M059J (cell line): ENCODE measurements at places on chromosomes 1 and 21.

- no peak for DNase-seq
Observed at GRCh38 chr21:20728691-20729090, 269.5 kb upstream of the NCAM2 start.

DNA sequence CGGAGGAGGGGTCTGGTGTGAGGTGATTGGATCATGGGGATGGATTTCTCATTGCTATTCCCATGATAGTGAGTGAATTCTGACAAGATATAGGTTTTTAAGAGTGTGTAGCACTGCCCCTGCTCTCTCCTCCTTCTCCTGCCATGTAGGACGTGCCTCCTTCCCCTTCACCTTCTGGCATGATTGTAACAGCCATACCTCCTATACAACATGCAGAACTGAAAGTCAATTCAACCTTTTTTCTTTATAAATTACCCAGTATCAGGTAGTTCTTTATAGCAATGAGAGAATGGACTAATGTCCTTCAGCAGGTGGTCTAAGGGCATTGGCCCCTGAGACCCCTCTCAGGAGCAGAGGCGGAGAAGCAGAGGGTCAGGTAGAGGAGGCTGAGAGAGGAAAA lies 168.7 kb upstream of the ETV3 start:
- no peak for DNase-seq

- peak; percentile 33 for DNase-seq
Observed at GRCh38 chr1:6634371-6635052, 9.8 kb downstream of the THAP3 start.

GRCh38 chr21:22235866-22236590 lies 1237.8 kb downstream of the NCAM2 start:
- DNase-seq = peak; percentile 4

DNA sequence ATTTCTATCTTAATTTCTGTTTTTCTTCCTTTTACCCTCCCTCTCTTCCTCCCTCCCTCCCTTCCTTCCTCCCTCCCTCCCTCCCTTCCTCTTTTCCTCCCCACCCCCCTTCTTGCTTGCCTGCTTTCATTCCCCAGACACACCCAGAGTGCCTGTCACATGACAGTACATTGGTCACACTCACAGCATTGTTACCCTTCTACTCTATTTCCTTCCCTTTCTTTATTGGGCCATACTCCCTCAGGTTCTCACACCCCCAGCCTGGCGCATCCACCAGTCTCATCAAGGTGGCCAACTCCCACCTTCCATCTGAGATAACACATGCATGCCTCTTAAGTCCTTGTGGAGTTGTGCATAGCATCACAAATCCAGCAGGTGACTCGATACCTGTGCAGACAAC lies 10.9 kb downstream of the TMPRSS3 start:
- DNase-seq = no peak

- DNase-seq = peak; percentile 96
Observed at GRCh38 chr1:235908742-235909520, 42.2 kb upstream of the LYST start.

- no peak for DNase-seq
Observed at GRCh38 chr1:176119549-176119948, 87.5 kb downstream of the COP1 start.

DNA sequence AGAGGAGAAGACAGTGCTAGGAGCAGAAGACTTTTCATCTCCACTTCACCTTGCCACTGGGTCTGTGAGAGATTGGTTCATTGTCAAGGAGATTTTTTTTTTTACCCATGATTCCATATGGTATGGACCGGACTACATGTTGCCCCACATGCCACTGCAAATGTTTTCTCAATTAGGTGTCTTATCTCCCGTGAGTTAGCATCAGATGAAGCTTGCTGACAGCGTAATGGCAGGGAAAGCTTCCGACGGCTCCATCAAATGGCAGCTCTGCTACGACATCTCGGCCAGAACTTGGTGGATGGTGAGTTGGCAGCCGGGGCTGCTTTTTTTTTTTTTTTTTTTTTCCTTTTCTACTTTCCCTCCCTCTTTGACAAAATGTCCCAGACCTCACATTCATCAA lies 217.2 kb upstream of the NFIA start:
- no peak for DNase-seq

DNA sequence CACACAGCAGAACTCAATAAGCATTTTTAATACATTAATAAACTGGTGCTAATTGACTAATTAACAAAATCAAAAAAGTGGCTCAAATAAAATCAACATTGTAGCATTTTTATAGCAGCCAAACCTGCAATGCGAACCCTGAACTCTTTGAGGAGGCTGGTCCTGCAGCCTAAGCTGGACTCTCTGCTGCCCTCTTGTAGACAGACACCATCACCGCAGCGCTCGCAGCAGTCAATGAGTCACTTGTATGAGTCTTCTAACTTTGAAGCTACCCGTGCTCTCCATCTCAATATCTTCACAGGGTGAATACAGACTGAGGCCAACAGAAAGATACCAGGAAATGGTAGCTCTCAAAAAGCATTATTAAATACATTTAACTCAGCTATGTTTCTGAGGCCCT lies 9.7 kb upstream of the KRTAP7-1 start:
- peak; percentile 13 for DNase-seq

- DNase-seq = peak; percentile 48
Observed at GRCh38 chr1:24898152-24898908, 31.7 kb downstream of the RUNX3 start.

- DNase-seq = peak; percentile 69
Observed at GRCh38 chr1:167555971-167556714, 2.6 kb upstream of the CREG1 start.
